Upper lobe of left lung (tissue), 6 donors: ENCODE measurements at places on chromosomes 2 and 18. TPM values are rescaled to one million over a fixed set of nuclear protein-coding genes. Genes with fewer than 3 reads are reported as not detected.
A peak's percentile ranks its signal among the peaks of the same experiment; 100 is the strongest.

UGT1A10 gene
- total RNA-seq = not detected

KCNE4 gene
- total RNA-seq = 0.89 TPM

THAP4 gene
- total RNA-seq = 39.6 TPM

CPLX4 gene
- total RNA-seq = not detected

ZAP70 gene
- total RNA-seq = 9.3 TPM

NT5DC4 gene
- 0.83 TPM for total RNA-seq

CHAC2 gene
- total RNA-seq = 0.55 TPM

TBR1 gene
- total RNA-seq = not detected

CCDC68 gene
- total RNA-seq = 13.0 TPM

DNA sequence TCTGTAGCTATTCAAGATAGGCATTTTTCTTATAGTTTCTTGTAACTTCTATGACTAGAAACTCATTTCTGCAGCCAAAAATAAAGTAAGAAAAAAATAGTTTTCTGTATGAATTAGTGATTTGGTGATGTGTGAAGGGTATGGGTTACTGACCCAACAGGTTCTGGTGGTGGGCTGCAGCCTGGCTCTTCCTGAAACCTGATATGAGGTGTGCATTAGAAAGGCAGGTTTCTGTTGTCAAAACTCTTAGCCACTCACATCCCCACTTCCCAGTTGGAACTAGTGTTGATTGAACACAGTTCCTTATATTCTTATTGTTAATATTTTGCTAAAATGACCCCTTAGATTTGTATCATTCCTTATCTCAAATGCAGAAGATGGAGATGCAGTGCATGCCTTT is 330.8 kb downstream of the THSD7B start:
- no peak overlapping the region for H3K4me3 ChIP-seq
- H3K36me3 ChIP-seq = no peaks in the 10 kb centered on the region
- no peaks in the 10 kb centered on the region for H3K4me1 ChIP-seq
- no peak overlapping the region for H3K27ac ChIP-seq
- no peak for DNase-seq
- no peaks in the 10 kb centered on the region for H3K27me3 ChIP-seq

- H3K36me3 ChIP-seq = no peaks in the 10 kb centered on the region
- DNase-seq = peak; percentile 22
- no peak overlapping the region for H3K27ac ChIP-seq
Measured at GRCh38 chr2:239928391-239929350, 96.5 kb downstream of the NDUFA10 start.

DNA sequence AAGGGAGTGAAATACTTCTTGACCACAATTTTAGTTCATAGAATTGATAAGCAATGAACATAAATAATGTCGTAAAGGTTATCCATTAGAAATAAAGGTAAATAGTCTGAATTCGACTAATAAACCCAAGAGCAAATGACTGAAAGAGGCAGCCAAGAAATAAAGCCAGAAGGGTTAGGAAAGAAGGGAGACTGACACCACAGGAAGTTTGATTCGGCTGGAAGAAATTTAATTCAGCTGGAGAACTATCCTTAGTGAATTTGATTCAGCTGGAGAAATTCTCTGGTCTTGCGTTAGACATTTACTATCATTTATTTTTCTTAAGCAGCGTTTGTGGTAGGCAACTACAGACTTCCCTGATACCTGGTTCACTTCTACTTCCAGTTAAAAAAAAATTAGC is 429.6 kb downstream of the PID1 start:
- H3K4me3 ChIP-seq = no peak overlapping the region
- no peak for DNase-seq
- no peaks in the 10 kb centered on the region for H3K4me1 ChIP-seq
- H3K27ac ChIP-seq = no peak overlapping the region
- no peaks in the 10 kb centered on the region for H3K36me3 ChIP-seq

DNA sequence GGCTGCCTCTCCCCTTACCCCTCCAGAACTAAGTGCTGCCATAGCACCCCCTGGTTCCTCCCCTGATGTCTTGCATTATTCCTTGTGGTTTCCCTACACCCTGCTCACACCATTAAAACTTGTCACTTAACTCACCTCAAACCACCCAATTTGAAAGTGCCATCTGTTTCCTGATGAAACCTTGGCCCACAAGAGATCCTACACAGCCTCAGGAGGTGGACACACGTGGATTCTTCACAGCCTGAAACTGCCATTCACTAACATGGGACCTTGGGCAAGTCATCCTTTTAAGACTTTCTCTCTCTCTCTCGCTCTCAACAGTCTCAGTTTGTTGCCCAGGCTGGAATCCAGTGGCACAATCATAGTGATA is 27.5 kb upstream of the FAM124B start:
- H3K4me3 ChIP-seq = no peak overlapping the region
- no peaks in the 10 kb centered on the region for H3K27me3 ChIP-seq
- H3K27ac ChIP-seq = no peak overlapping the region
- H3K36me3 ChIP-seq = no peaks in the 10 kb centered on the region
- H3K4me1 ChIP-seq = no peaks in the 10 kb centered on the region

GRCh38 chr2:239253701-239254436 is 147.0 kb downstream of the HDAC4 start:
- H3K4me1 ChIP-seq = peaks cover 40% of the 10 kb centered on the region
- DNase-seq = no peak
- no peak overlapping the region for H3K4me3 ChIP-seq

DNA sequence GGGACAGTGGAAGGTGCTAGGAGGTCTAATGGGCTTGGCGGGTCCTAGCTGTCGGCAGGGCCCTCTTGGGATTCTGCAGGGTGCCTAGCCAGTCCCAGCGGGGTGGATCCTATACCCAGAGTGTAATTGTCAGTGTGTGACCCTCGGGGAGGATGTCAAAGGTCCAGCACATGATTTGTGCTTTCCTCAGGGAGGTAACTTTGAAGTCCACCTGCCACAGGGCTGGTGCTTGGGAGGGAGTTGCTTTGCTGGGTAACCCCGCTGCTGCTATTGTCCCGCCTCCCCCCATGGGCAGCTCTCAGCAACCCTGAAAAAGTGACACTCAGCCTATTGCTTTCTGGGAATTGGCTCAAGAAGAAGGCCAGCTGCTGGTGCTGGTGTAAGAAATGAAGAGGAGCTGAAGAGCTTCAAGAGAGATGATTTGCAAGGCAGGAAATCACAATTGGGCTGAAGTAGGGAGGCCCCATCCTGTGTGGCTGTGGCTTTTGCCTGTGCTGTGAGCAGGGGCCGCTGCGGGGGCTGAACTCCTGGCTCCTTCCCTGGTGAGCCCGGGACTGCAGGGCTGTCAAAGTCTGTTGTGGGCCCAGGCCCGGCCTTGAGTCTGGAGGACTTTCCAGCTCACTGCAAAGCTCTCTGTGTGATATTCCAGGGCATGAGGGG is 36.4 kb downstream of the EMILIN2 start:
- no peak overlapping the region for H3K27ac ChIP-seq
- no peaks in the 10 kb centered on the region for H3K36me3 ChIP-seq
- no peak for DNase-seq
- H3K27me3 ChIP-seq = no peaks in the 10 kb centered on the region
- H3K4me1 ChIP-seq = no peaks in the 10 kb centered on the region
- no peak overlapping the region for H3K4me3 ChIP-seq

GRCh38 chr2:194363295-194363694 is 1293.7 kb upstream of the SLC39A10 start:
- H3K27ac ChIP-seq = no peak overlapping the region
- H3K4me1 ChIP-seq = no peaks in the 10 kb centered on the region
- H3K4me3 ChIP-seq = no peak overlapping the region
- H3K36me3 ChIP-seq = no peaks in the 10 kb centered on the region

DNA sequence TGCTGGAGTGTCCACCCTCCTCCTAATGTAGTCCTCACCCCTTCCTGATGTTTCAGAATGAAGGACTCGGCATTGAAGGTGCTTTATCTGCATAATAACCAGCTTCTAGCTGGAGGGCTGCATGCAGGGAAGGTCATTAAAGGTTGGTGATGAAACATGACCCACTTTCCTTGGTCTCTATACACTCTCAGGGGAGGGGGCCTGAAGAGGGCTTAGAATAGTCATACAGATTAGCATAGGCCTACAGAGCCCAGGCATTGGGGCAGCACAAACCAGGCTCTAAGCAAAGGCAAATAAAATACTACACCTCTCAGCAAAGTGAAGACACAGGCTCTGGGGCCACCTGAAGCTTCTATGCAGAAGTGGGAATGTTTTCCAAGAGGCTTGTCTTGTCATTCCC is 1.8 kb downstream of the IL36RN start:
- no peaks in the 10 kb centered on the region for H3K27me3 ChIP-seq
- DNase-seq = no peak
- no peak overlapping the region for H3K27ac ChIP-seq
- no peaks in the 10 kb centered on the region for H3K36me3 ChIP-seq
- no peaks in the 10 kb centered on the region for H3K4me1 ChIP-seq
- no peak overlapping the region for H3K4me3 ChIP-seq

DNA sequence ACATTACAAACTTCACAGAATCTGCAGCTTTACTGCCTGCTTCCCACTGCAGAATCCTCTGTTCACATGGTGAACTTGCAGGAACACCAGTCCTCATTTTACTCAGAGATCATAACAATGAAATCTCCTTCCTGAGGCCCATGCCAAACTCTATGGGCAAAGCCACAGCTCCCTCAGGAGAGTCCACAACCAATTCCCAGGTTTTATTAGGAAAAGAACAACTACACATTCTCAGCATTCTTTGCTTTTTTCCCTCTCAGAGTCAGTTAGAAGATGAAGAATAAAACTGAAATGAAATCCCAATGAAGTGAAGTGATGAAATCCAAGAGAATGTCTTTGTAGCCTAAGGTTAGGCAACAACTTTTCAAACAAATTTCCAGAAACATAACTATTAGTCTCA is 233.7 kb downstream of the DSEL start:
- H3K36me3 ChIP-seq = no peaks in the 10 kb centered on the region
- H3K27me3 ChIP-seq = no peaks in the 10 kb centered on the region
- DNase-seq = no peak
- H3K27ac ChIP-seq = no peak overlapping the region
- H3K4me3 ChIP-seq = no peak overlapping the region

DNA sequence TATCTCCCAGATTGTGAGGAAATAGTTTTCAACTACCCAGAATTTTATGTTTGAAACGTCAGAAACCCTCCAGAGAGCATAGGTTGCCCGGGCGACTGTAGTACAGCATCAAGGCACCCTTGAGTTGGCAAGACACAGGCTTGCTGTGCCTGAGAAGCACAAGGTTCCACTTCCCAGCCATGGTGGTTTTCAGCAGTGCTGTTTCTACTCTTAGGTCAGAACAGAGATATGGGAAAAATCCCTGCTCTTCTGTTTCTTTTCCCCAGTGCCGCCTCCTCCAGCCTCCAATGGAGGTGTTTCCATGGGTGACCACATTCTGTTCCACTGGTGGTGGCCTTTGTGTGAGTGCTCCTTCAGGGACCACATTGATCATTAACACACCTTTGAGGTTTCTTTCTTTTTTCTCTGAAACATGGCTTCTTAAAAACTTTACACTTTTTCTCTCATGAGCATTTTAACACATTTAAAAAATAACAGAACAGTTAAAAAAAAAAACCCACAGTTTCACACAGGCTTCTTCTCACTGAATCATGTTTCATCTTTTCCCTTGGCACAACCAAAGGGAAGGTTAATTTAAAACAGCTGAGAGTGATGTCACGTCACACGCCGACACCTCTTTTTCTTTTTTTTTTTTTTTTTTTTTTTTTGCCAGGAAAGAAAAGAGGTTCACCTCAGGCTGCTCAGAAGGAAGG is 229.3 kb upstream of the HDAC4 start:
- no peak overlapping the region for H3K27ac ChIP-seq
- H3K27me3 ChIP-seq = no peaks in the 10 kb centered on the region
- H3K4me3 ChIP-seq = no peak overlapping the region
- no peak for DNase-seq

GRCh38 chr2:136015699-136016098 is 30.3 kb upstream of the DARS1 start:
- no peaks in the 10 kb centered on the region for H3K36me3 ChIP-seq
- peaks cover 24% of the 10 kb centered on the region for H3K4me1 ChIP-seq
- H3K27ac ChIP-seq = no peak overlapping the region
- H3K4me3 ChIP-seq = no peak overlapping the region

DNA sequence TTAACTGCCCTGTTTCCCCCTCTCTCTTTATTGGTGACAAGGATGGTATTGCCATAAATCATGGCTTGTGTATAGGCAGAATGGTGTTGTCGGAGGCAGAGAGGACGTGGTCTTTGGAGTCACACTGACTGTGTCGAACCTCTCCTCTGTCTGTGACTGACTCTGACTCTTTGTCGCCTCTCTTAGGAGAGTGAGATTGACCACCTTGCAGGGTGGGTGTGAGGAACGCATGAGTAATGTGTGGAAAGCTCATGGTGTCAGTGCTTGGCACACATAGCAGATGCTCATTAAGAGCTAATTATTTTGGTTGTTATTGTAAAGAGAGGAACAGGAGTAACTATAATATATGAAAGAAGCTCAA is 145.6 kb downstream of the TTC27 start:
- H3K27me3 ChIP-seq = no peaks in the 10 kb centered on the region
- H3K27ac ChIP-seq = no peak overlapping the region
- H3K4me1 ChIP-seq = no peaks in the 10 kb centered on the region
- H3K36me3 ChIP-seq = no peaks in the 10 kb centered on the region
